ENCODE measurements at places on chromosomes 1 and 21.

- ATAC-seq, result no peak
Measured at GRCh38 chr1:185594786-185595410, 139.3 kb upstream of the HMCN1 start.

- no peak for ATAC-seq
Measured at GRCh38 chr1:160880216-160880615, 4.8 kb downstream of the ITLN1 start.

DNA sequence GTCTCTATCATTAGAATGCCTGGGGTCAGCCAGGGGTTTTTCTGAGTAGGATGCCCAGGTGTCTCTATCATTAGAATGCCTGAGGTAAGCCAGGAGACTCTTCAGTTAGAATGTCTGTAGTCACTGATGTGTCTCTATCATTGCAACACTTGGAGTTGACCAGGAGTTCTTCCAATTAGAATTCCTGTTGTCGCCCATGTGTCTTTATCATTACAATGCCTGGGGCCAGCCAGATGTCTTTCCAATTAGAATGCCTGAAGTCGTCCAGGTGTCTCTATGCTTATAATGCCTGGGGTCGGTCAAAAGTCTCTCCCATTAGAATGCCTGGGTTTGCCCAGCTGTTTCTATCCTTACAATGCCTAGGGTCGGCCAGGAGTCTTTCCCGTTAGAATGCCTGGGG, 55.8 kb downstream of the RNF187 start:
- no peak for ATAC-seq

- no peak for ATAC-seq
Measured at GRCh38 chr1:119736649-119737039, 24.9 kb downstream of the PHGDH start.

Data from activated T-helper 17 cell treated with anti-CD3 and anti-CD28 coated beads, Interleukin-2, amount 50 U/mL, for 72 hours (primary cell).